ENCODE measurements at places on chromosomes 7 and 10.

- no peak for DNase-seq
Measured at GRCh38 chr10:73857446-73857845, 16.9 kb downstream of the CAMK2G start.

GRCh38 chr10:49654036-49654693 is 25.3 kb upstream of the C10orf53 start:
- DNase-seq: no peak

DNA sequence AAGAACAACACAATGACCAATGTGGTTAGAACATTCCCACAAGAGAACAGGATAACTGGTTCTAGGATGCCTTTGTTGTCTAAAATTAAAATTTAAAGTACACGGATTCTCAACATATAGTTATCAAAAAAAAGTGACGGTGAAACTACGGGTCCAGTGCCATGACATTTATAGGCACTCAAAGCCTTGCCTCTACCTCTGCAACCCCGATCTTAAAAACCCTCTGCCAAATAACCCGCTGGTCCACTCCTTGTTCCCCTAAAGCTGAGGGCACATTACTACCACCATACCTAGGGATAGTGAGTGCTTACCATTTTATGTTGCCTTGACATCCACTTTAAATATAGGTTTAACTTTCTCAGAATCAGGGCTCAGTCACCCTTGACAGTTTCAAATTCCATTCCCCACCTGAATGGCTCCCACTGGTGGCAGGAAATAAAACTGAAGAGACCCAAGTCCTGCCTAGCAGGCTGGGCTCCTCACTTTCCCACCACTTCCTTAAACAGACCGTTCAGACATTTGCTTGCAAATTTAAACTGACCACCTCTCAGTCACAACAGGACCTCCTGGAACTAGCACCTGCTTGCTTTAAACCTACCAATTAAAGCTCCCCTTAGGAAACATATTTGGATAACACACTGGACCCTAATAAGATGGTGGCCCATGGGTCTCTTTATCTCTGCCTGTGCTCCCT is 169.9 kb upstream of the ASAH2 start:
- peak; percentile 13 for DNase-seq

DNA sequence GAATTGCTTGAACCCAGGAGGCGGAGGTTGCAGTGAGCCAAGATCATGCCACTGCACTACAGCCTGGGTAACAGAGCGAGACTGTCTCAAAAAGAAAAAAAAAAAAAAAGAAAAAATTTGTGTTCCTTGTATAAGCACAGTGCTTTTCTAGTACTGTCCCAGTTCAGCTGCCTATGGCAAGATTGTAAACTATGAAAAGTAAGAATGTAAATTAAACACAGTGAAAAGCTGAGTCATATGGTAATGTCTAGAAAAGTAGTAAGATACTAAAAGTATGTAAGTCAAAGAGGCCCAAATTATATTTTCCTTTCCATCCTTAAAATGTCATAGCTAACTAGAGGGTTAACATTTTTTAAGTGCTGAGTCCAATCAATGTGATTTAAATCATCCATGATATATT is 42.8 kb downstream of the RBM20 start:
- no peak for DNase-seq

GRCh38 chr10:128068398-128069285 is 57.6 kb downstream of the MKI67 start:
- no peak for DNase-seq

GRCh38 chr7:49937608-49938007 is 155.4 kb downstream of the ZPBP start:
- DNase-seq: no peak

DNA sequence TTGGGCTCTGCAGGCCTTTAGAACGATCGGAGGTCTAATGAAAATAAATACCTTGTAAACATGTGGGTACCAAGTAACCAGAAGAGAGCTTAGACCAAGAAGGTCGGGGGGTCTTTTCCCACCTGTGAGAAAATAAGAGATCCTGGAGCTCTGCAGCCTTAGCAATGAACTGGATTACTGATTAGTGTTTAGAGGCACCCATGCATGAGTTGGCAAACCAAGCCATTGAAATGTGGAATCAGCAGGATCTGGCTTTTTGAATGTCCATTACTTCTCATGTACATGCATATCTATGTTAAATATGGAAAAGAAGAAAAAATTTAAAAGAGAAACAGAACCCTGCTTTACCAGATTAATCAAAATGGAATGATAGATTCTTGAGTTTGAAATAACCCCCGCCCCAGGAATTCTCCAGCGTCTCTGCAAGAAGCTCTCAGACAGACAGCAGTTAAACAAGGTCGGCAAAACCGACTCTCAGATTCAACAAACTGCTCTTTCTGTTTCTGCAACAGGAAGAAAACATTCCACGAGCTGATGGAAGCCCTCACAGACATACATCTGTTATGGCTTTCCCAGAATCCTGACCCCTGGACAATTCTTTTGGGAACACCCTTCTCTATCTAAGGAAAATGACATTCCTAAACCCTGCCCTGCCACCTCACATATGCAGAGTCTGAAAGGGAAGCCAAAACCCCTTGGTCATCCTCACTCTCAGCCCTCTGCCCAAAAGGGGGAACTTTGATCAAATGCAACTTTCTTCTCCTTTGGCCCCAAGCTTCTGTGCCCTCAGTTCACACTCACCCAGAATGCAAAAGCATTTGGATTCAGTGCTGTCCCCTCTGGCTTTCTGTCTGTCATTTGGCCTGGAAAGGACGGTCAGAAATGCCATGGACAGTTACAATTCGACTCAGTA is 78.7 kb upstream of the EN2 start:
- no peak for DNase-seq

DNA sequence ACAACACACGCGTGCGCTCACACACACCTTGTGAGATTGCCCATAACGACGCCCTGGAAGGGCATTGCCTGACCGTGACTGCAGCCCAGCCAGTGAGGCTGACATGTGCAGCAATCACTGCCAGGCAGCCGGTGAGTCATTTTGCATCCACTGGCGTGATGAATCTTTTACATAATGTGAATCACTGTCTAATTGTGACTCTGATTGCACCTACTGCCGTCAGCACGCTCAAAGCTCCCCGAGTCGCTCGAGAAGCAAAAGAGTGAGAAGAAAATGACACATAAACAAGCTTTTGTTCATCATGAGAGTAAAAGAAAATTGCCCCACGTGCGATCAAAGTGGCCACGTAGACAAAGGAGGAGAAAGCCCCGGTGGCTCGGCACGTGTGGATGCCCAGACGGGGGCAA is 117.4 kb upstream of the PFKP start:
- DNase-seq: no peak

Data from stromal cell of bone marrow (primary cell).